ENCODE measurements at places on chromosomes 7 and 10.

- DNase-seq: no peak
These were observed 124.0 kb upstream of the ZEB1 start for GRCh38 chr10:31194986-31195385.

GRCh38 chr7:134121632-134122139 is 5.5 kb upstream of the LRGUK start:
- no peak for DNase-seq

- DNase-seq: no peak
These were observed 317.1 kb upstream of the SEMA3C start for GRCh38 chr7:81235997-81236396.

DNA sequence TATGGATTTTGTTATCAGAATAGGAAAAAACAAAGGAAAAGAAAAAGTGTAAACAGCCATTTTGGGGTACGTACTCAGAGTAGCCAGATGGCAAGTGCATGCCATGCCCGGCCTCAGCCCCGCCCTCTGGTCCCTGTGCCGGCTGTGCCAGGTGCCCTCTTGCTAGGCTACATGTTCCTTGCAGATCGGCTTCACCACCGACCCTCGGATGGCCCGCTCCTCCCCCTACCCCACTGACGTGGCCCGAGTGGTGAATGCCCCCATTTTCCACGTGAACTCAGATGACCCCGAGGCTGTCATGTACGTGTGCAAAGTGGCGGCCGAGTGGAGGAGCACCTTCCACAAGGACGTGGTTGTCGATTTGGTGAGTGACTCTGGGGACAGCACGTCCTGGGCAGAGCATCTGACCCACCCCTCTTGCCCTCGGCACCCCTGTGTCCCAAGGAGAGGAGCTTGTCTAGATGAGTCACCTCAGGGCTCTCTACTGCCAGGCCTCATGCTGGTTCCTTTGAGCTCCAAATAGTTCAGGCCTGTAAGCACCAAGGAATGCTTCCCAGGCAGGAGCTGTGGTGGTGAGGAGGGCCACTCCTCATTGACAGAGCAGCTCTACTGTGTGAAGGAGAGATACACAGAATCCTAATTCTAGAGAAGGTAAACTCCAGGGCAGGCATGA is 54.9 kb upstream of the ZMIZ2 start:
- no peak for DNase-seq

GRCh38 chr7:87106974-87107612 is 45.2 kb upstream of the DMTF1 start:
- DNase-seq: no peak
